Peyer's patch (tissue), 4 donors: ENCODE measurements at places on chromosomes 5 and 9. TPM values are rescaled to one million over a fixed set of nuclear protein-coding genes. Genes with fewer than 3 reads are reported as not detected.

GRCh38 chr5:10626473-10627013, 62.7 kb downstream of the ANKRD33B start:
- no peak for DNase-seq

GRCh38 chr9:129571298-129572051, 49.4 kb downstream of the C9orf50 start:
- DNase-seq: no peak

The FST gene
- total RNA-seq: 13.0 TPM

The KIF4B gene
- not detected for total RNA-seq

The MARCHF6 gene
- 88.3 TPM for total RNA-seq

The C5orf52 gene
- total RNA-seq: not detected

The PARP8 gene
- 19.8 TPM for total RNA-seq

- DNase-seq: no peak
Measured at GRCh38 chr5:10111571-10111970, 138.1 kb downstream of the ATPSCKMT start.

The KCNMB1 gene
- 0.18 TPM for total RNA-seq

The STING1 gene
- 48.7 TPM for total RNA-seq

GRCh38 chr5:103849934-103850333, 287.3 kb upstream of the NUDT12 start:
- no peak for DNase-seq

DNA sequence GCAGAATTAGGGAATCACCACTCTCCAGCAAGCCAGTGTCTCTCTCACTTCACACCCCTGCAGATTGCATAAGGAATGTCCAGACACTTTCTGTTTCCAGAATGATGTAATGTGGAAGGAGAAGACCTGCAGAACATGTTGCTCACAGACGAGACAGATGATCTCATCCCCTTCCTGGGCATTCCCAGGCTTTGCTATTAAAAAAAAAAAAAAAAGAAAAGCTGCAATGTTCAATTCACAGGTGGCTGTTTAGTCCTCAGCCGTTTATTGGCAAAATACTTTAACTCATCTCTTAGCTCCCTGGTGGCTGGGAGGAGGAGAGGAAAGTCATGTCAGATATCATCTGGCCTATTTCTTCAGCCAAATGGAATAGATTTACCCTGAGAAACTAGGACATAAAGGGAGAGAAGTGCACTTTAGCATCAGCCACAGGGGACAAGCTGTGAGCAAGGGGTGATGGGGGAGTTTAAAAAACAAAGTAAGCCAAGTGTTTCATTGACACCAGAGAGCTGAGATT, 95.9 kb upstream of the TNC start:
- DNase-seq: no peak

DNA sequence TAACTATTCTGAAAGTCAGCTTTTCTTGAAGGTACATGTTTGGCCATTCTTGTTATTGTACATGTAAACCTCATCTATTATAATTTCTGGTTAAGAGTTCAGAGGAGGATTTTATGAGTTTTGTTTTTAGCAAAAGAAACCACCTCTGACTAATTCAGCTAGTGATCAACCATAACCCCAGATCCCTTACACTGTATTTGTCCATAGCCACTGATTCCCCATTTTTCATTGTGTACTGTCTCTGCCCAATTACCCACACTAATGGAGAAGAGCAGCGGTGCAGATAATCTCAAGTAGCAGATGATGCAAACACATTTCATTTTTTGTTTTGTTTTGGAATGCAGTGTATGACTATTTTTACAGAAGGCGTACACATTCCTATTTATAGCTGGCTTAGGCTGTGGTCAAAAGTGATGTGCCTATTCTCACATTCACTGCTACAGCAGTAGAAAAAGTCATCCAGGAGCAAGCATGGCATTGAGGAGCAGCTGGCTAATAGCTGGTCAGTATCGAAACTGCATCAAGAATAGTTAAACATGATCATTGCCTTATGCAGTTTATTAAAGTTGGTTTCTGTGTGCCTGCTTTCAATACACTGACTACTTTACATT, 988.3 kb downstream of the DTWD2 start:
- no peak for DNase-seq

The SPOUT1 gene
- 33.5 TPM for total RNA-seq

The HMCN2 gene
- 32.3 TPM for total RNA-seq

GRCh38 chr5:23840083-23840482, 332.7 kb downstream of the PRDM9 start:
- DNase-seq: no peak

DNA sequence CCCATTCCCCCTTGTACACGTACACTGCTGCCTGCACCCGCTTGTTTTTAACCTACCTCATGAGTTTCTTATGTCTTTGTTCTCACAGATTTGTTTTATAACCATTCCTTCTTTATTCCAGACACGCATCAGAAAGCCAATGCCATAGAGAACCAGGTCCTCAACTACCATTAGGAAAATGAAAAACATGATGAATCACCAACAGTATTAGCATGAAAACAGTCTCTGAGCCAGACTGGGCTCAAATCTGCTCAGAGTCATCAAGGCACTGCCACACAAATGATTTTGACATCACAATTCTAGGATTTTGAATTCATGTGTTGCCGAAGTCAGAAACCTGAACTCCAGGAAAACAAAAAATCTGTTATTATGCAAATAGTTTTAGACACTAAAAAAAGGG, 394.1 kb upstream of the GRIA1 start:
- no peak for DNase-seq

DNA sequence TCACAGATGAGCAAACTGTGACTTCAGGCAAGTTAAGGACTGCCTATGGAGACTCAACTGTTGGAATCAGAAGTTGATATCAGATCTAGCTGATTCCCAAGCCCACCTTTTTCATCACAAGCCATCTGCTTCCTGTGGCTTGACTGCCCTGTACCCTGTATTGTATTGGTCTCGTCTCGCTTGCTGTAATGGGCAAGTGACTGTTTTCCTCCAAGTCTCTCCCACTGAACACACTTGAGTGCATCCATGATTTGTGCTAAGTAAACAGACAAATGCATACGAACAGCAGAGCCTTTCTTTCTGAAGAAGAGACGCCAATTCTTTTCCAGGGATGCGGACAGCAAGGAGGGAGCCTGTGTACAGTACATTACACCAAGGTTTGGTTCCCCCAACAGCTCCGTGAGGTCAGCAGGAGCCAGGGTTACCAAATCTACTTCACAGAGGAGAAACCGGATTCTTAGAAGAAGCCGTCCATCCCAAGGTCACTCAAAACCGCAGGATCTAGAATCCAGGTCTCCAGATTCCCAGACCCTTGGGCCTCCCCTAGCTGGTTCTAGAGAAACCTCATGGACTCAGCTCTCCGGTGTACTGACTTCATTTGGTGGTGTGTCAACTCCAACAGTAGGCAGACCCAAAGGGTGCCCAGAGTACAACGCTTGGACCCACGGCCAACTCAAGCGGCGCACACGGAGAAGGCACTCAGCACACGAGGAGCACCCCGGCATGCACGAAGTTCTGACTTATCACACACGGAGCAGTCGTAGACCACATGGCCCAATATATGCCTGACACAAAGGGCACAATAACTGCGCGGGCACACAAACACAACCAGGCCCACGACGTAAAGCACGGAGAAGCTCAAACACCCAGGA, 1.1 kb downstream of the BAG1 start:
- DNase-seq: peak; percentile 55

The ADAM19 gene
- 47.9 TPM for total RNA-seq

DNA sequence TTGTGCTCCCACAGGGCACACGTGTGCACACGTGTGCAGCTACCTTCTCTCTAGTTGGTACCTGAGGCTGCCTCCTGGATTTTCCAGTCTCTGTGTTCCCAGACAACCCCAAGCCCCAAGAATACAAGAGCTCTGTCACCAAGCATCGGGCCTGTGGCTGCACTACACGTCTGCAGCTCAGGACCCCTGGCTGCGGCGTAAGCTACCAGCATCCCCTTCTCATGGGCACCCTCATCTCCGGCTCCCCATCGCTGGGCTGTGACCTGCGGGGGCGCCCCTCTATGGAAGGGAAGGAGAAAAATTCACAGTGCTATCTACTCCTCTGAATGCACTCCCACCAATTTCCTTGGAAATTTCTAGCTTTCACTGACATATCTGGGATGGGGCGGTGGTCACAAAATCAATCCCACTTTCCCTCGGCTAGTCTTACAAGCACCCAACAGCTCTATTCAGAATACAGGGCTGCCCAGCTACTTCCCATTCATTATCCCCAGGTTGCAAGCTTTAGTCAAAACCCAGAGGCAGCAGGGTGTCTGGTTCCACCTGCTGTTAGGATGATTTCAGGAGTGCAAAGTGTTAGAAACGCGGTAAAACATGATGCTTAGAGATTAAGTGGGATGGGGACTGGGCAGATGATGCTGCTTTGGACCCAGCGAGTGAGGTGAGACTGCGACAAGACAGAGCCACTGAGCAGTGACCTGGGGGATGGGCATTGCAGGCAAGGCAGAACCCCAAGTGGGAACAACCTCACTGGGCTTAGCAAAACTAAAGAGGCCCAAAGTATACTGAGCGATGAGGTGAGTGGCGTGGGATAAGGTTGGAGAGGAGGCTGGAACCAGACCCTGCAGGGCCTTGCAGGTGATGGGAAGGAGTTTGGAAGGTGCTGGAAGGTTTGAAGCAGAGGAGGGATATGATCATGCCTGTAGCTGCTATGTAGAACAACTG, 121.7 kb downstream of the KCNIP1 start:
- DNase-seq: peak; percentile 10

The ARHGEF28 gene
- 14.9 TPM for total RNA-seq

The SPINK13 gene
- not detected for total RNA-seq

- no peak for DNase-seq
Measured at GRCh38 chr5:135030123-135030955, 3.7 kb downstream of the PITX1 start.

- no peak for DNase-seq
Measured at GRCh38 chr5:3612591-3613042, 17.0 kb downstream of the IRX1 start.

GRCh38 chr5:150848271-150848670, 1.9 kb downstream of the IRGM start:
- DNase-seq: no peak

DNA sequence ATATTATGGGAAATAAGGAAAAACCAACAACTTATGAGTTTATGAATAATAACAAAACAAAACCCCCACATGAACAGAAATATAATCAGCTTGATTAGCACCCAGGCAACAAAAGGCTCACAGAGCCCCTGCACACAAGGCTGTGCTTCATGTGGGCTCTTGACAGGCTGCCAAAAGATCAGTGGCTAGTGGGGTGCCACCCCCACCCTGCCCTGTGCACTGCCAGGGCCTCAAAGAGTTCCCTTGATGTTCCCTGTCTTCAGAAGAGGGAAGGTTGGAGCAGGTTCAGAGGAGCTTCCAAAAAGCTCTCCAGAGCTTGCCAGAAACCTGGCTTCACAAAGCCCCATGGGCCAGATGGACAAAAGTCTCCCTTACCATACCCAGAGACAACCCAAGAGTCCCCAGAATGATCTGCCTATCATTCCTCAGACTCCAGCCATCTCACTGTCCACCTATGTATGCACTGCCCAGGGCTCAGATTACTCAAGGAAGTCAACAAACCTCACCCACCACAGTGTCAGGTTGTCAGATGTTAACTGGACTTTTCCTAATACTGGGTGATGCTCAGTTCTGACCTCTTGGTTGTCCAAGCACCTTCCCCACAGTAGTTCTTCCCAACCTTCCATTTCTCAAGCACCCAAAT, 87.5 kb downstream of the SIL1 start:
- no peak for DNase-seq

DNA sequence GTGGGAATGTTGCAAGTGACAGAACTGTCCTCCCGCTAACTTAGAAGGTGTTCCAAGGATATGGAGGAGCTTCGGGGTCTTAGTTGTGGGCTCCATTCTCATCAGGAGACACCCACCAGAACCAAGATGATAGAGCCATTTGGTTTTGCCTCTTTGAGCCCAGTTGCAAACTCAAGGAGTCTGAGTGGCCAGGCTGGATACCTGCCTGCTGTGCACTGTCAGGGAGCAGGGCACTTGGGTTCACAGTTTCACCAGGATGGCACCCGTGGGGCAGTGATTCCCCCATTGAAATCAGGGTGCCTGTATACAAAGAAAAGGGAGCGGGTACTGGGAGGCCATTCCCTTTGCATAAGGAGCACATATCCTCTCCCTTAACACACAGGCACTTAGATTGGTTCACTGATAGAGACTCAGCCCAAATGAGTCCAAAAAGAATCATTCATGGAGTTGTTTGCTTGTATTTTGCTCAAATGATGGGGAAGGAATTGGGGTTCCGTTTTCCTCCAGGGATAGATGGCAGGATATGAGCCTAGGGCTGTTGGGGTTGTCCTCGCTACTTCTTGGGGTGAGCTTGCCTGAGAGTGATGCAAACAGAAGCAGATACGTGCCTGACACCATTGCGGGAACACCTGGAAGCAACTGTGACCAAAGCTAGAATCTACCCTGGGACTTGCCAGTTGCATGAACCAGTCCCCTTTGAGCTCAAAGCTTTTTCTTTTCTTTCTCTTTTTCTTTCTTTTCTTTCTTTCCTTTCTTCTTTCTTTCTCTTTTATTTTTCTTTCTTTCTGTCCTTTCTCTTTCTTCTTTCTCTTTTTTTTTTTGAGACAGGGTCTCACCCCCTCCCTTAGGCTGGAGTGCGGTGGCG, 1.3 kb upstream of the PRR7 start:
- peak; percentile 30 for DNase-seq

GRCh38 chr9:127124792-127125191, 2.4 kb upstream of the ANGPTL2 start:
- DNase-seq: no peak

GRCh38 chr5:4065472-4066320, 470.1 kb downstream of the IRX1 start:
- no peak for DNase-seq

DNA sequence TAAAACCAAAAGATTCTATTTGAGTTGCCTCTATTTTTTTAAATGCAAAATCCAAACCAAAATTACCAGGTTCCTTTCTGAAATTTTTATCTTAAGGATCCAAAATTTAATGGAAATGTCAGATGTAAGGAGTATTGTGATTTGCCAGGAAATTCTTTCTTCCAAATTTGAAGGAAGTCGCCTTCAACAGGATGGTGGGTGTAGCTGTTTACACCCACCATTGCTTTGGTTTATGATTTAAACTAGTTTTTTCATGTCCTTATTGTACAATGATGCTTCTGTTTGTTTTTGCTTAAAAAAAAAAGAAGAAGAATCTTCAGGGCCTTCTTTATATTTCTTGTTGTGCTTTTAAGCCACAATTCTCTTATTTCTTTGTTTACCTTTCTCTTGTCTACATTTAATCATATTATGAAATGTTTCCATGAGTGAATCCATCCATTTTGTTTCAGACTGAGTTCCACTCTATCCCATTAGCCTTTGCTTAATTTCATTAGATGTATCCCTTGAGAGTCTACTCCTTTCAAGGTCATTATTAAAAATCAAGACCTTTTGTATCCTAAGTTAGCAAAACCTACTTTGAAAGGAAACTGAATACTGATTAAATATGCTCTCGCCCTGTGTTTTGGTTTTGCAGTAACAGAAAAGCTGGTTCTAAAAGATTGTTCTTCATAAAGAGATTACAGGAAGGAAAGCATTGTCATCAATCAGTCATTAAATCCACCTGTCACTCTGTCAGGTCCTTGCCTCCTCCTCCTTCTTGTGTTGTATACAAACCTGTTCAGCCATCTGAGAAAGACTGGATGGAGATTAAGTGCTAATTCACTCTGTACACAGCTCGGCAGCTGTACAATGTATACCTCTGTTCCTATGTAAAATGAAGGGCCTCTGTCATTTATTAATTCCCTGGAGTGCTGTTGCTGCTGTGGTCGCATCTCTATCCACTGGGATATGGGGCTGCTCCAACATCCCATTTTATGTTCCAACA, 45.5 kb upstream of the SLC2A8 start:
- no peak for DNase-seq
